Activated CD8-positive, alpha-beta T cell treated with anti-CD3 and anti-CD28 coated beads for 36 hours (primary cell): ENCODE measurements at places on chromosomes 7 and 10. TPM values are rescaled to one million over a fixed set of nuclear protein-coding genes. Genes with fewer than 3 reads are reported as not detected.

GRCh38 chr7:87797798-87798403 lies 78.3 kb downstream of the SLC25A40 start:
- no peak for DNase-seq

- no peak for DNase-seq
Measured at GRCh38 chr10:102392306-102392705, 3.2 kb upstream of the NFKB2 start.

GRCh38 chr7:18667466-18667865 lies 171.9 kb downstream of the HDAC9 start:
- no peak for DNase-seq

DNA sequence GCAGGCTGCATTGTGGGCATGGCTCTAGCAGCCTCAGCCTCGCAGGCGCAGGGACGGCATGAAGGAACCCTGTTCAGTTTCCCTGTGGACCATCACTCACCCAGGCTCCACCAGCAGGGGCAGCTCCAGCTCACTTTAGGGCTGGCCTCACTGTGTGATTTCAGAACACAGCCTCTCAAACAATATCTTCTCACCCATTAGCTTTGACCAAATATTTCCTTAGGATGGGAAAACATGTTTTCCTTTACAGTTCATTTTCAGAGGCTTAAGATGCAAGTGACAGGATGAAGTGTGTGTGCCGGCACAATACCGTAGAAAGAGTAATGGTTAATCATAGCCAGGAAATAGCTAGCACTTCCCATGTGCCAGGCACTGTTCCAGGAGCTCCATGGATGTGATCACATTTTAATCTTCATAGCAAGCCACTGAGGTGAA lies 58.2 kb downstream of the LANCL2 start:
- no peak for DNase-seq

DNA sequence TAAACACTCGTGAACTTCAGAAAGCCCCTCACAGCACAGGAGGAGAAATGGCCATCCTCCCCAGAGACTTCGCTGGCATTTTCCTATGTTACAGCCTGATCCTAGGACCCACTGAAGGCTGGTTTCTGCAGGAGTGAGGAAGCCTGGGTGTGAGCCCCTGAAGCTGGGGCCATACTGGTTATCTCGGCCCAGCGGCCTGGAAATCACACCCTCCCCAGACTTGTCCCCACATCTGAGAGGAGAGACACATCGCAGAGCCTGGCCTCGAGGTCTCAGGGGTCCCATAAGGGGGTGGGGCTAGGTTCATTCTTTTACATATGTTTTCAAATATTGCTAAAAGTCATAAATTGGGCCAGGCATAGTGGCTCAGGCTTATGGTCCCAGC lies 17.5 kb upstream of the RET start:
- no peak for DNase-seq

- DNase-seq: no peak
Measured at GRCh38 chr7:139798892-139799291, 21.1 kb upstream of the HIPK2 start.

DNA sequence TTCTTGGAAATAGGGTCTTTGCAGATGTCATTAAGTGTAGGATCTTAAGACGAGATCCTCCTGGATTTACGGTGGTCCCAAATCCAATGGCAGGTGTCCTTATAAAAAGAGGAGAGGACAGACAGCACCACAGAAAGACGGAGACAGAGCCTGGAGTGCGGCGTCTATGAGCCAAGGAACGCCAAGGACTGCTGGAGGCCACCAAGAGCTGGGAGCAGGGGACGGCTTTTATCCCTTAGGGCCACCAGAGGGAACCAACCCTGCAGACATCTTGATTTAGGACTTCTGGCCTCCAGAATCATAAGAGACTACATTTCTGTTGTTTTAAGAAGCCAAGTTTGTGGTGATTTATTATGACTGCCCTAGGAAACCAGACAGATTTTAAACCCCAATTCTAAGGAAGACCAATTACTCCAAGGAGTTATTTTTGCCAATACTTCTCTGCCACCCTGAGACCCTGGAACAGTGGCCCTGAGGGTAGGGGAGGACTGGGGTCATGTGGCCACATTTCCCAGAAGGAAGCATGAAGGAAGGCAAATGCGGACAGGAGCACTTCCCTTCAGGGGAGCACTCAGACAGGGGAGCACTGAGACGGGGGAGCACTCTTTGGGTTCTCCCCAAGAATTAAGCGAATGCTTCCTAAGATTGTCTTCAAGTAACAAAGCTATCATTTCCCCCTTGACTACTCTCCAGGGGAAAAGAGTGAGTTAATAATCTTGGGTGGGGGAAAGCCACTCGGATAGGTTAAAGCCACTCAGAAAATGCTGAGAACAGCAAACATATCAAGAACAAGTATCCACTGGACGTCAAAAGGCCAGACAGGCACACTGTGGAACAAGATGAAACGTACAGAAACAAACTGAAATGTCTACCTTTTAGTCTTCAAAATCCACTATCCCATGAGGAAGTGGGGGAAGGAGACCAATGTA lies 67.5 kb downstream of the CHST15 start:
- peak; percentile 21 for DNase-seq

- DNase-seq: no peak
Measured at GRCh38 chr10:93473804-93474472, 8.2 kb downstream of the MYOF start.

DNA sequence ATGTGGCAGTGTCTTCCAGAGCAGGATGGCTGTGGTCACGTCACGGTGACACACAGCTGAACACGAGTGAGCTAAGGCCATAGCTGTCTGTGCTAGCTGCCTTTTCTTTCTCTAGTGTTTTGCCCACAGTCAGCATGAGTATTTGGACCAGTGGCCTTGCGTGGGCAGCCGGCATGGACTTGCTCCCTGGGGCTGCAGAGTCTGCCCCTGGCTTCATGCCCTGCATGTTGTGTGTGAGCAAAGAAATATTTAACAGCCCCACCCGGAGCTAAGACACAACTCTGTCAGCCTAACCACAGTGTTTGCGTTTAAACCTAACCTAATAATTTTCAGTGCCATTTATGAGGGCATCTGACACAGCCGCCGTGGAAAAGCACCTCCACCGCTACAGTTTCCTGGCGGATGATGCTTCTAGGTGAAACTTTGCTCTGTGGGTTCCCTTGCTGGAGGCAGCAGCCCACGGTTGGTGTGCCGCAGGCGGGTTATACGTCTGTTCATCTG lies 14.6 kb downstream of the CHST12 start:
- peak; percentile 87 for DNase-seq

DNA sequence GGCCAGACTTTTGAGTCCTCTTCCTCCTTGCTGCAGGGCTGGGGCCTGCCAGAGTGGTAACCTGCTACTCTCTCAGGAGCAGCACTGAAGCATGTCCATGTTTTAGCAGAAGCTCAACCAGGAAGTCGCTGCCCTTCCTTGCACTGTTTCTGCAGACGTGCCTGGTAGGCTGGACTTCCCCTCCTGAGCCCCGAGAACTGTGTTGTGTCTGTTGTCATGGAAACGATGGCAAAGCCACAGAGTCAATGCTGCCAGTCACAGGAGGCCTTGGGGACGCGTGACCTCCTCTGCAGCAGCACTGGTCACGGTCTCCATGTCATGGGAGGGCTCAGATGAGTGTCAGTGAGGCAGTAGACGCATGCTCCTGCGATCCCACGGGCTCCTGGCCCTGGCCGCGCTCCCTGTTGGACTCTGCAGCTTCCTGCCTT lies 145.5 kb downstream of the FANK1 start:
- DNase-seq: peak; percentile 84

GRCh38 chr7:13240349-13240748 lies 552.9 kb downstream of the ARL4A start:
- DNase-seq: no peak

DNA sequence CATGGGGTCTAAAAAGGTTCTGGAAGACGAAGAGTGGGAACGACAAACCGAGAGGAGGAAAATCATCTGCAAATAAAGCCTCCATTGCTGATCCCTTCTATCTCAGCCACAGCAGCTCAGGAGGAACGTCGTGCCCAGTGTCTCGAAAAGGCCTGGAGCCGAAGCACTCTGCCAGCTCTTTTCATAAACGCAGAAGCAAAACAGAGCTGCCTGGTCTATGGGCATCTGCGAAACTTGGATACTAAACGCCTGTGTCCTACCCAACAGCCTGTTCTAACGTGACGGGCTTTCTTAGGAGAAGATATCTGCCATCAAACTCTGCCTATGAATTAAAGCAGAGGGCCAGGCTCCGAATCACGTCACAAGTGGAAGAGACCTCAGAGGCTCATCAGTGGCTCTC lies 68.7 kb downstream of the GNA12 start:
- DNase-seq: no peak

GRCh38 chr7:98236355-98237185 lies 15.5 kb downstream of the TECPR1 start:
- DNase-seq: no peak

- DNase-seq: no peak
Measured at GRCh38 chr10:7577176-7577575, 89.6 kb downstream of the ITIH5 start.

DNA sequence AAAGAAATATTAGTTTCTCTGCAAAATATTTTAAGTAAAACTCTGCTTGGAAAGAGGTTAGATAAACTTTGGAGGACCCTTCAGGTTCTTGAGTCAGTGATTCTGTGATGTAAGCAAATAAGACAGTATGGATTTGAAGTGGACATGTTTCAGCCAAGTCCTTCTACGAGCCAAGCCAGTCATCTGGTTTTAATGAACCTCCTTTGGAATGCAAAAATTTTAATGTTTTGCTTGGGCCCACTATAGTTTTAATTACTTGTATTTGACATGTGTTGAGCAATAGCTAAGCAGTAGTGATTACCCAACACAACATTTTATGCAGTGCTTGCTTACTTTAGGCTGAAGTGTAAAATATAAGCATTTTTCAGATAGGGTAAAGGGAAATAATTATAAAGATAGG lies 296.3 kb upstream of the SEMA3D start:
- DNase-seq: no peak

DNA sequence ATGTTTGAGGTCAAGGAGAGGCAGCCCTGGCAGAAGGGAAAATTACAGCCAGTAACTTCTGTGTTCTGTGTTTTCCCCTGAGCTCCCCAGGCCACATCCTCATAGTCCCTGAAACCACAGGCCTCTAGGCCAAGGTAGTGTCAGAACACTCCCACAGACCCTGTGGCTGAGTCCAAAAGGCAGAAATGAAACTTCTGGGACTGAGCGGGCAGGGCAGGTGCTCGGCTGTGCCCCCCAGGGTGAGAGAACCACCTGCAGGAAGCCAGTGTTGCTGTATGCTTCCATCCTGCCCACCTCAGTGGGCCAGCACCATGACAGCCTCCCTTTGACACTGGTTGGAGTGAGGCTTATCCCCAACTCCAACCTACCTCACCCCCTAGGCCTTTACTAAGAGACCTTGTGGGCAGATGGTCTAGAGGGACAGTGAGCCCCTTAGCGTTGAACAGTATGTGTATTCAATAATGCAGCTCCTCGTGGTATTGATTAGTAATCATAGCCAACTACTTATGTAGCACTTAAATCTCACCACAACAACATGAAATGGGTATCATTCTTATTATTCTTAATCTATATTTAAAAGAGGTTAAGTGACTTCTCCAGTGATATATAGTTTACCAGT lies 30.3 kb downstream of the PIK3CG start:
- DNase-seq: peak; percentile 41

Gene SRRT
- 211 TPM for total RNA-seq

Gene LRRC27
- 3.5 TPM for total RNA-seq

Gene PON3
- not detected for total RNA-seq

Gene MRC1
- total RNA-seq: not detected

Gene FAM241B
- 10.8 TPM for total RNA-seq

Gene PON1
- total RNA-seq: not detected

Gene GRM3
- not detected for total RNA-seq

Gene DNAJC9
- 40.9 TPM for total RNA-seq

Gene VGF
- total RNA-seq: not detected
